ENCODE measurements at places on chromosomes 16 and 17.

- DNase-seq = no peak
Observed at GRCh38 chr16:79019431-79019830, 581.1 kb downstream of the MAF start.

GRCh38 chr17:74051348-74051747 is 152.1 kb upstream of the RPL38 start:
- DNase-seq = no peak

DNA sequence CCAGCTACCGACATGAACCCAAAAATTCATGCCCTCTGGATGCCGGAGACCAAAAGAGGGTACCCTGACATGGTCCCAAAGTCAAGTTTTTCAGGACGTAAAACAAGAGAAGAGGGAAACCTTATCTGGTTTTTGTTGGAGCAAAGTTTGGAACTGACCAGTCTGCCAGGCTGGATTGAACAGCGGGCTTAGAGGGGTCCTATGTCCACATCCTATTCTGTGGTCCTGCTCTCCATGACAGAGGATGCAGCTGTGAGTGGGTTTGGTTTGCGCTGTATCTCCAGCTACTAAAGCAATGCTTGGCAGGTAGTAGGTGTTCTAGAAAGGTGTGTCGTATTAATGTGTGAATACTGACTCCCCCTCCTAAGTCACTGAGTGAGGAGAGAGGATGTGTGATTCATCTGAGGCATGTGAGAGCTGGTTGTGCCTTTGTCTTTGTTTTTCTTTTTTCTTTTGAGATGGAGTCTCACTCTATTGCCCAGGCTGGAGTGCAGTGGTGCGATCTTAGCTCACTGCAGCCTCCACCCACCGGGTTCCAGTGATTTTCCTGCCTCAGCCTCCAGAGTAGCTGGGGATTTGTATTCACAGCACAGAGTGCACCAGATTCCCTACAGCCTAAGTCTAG is 31.0 kb downstream of the PMM2 start:
- DNase-seq = no peak

- DNase-seq = no peak
Observed at GRCh38 chr17:32157225-32157624, 14.9 kb downstream of the RHOT1 start.

DNA sequence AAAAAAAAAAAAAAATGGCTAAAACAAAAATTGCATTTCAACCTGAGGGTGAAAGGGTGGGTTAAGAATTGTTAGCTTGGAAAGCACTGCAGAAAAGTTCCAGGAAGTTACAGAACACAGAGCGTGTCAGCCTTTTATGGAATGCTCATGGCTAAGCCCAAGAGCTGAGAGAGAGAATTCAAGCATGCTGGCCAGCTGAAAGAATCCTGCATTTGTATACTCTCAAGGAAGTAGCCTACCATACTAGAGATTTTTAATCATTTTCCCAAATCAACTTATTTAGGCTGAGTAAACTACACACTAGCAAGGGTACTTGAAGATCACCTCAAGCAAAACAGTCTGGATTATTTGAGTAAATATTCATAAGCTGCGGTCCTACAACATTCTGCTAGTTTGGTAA is 153.9 kb downstream of the KCNJ2 start:
- DNase-seq = no peak

DNA sequence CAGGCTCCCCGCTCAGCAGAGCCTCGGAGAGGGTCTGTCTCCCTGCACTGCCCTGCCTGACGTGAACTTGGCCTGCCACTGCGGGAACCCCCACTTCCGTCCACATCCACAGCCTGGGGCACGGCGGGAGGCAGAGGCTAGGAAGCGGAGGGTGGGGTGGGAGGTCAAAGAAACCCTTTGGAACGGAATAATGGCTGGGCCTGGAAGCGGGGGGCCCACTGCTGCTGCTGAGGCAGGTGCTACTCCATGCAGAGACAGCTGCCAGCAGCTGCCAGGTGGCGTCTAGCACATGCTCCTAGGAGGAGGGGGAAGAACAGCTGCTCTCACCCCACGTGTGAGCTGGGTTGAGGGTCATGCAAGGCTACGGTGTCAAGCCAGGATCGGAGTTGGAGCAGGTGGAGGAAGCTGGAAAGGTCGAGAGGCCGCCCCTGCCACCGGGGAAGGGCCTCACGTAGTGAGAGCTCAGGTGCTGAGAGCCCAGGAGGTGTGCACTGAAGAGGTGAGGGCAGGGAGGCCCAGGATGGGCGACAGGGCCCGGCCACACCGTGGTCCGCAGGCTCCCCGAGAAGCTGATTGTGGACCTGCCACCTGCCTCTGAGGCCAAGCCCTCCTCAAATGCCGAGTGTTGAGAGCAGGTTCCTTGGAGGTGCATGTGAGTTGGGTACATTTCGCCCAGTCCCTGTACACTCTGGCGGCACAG is 9.8 kb downstream of the FSCN2 start:
- no peak for DNase-seq

DNA sequence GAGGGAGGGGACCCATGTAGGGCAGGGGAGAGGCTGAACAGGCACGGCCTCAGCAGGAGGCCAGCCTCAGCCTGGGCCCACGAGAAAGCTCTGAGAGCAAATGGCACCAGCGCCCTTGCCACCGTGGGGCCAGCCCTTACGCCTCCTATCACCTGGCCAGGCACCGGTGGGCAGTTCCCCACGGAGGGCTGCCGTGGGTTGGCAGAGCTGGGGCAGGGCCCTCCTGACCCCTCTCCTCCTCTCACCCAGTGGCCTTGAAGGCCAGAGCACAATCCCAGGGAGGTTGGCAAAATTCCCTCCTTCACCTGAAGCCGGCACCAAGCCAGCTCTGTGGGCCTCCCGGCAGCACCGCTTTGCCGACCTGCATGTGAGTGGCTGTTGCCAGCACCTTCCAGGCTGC is 53.1 kb upstream of the ENPP7 start:
- no peak for DNase-seq

- DNase-seq = no peak
Observed at GRCh38 chr16:35146031-35146710, 1686.8 kb downstream of the TP53TG3F start.

- no peak for DNase-seq
Observed at GRCh38 chr17:80253631-80254395, 6.8 kb upstream of the RNF213 start.

- DNase-seq = no peak
Observed at GRCh38 chr17:41658846-41659245, 29.8 kb upstream of the EIF1 start.

GRCh38 chr17:63928172-63928666 is 3.9 kb downstream of the CD79B start:
- no peak for DNase-seq

GRCh38 chr16:998211-998610 is 16.6 kb downstream of the SOX8 start:
- DNase-seq = no peak

DNA sequence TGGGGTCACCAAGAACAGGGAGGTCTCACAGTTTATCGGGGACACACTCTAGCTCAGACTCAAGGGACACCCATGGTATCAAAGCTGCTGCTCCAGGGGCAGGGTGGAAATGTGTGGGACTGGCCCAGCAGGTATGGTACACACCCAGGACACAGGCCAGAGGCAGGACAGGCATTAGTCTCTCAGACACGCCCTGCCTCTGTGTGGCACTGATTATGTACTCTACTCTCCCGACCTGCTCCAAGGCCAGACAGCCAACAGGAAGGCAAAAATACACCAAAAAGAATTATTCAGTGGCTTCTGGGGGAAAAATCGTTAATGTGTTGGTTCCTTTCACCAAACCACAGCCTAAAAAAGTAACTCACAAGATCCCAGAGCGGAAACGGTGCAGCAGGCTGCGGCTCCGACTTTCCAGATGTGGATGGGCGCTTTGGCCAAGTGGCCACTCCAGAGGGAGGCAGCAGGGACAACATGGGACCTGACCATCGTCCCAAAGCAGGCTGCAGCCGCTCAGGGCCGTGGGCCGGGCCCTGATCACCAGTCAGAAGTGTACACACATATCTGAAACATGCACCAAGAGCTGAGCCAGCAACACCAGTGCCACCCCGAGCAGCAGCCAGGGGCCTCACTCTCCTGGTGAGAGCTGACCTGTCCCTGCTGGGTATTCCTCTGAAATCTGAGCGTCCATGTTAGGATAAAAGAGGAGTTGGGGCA is 1.0 kb upstream of the SIRT7 start:
- DNase-seq = no peak

- DNase-seq = no peak
Observed at GRCh38 chr17:855569-855968, 73.4 kb downstream of the MRM3 start.

DNA sequence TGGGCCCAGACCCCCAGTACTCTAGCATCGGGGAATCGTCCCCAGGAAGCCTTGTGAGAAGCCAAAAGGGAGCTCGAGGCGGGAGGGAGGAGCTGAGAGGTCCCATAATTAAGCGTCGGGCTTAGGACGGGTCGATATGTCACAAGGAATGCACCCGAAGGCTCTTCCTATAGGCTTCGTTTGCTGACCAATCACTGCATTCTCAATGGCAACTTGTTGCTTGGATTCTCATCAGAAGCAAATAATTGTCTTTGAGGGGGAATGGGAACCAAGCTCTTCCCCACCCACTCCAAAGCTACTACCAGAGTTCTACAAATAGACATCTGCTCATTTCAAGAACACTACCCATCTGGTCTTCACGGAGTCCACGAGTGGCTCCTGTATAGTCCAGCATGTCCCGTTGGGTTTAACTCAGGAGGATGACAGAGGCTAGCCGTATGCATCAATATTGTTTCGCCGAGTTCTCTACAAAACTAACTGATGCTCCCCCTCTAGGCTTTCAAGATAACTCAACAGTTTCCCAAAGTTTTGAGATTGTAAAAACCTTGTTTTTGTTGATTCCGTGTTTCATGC is 628 bp upstream of the BLMH start:
- no peak for DNase-seq
